Activated CD8-positive, alpha-beta memory T cell treated with anti-CD3 and anti-CD28 coated beads for 24 hours (primary cell): ENCODE measurements at places on chromosomes 3 and 15.

DNA sequence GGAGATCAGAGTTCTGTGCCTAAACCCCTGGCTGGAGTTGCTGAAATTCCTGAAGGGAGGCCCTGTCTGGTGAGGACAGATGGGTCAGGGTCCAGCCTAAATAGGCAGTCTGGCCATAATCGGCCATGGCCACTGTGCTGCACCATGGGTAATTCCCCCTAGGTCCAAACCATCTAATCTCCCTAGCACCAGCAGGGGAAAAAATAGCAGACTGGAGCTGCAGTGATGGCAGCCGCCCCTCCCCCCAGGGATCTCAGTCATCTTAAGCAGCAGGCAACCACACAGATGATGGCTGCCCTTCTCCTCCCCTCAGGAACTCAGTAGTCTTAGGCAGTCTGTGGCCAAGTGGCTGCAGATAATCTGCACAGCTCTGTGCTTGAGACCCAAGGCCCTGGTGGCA lies 68.4 kb upstream of the CD96 start:
- no peak for DNase-seq

DNA sequence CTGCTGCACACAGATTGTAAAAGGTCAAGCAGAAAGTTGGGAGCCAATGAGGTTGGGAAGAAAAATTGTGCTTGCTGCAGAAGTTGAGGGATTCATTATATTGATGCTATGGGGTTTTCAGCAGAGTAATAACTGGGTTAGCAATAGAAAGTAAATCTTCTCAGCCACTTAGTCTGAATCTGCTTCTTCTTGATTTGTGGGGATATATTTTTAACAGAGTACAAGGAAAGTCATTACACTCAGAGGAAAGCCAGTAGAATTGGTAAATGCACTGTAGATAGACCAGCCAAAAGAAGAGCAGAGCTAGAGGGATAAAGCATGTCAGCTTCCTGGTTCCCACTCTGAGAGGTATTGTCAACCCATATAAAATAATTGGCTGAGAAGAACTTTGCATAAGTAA lies 663.6 kb downstream of the NLGN1 start:
- no peak for DNase-seq

GRCh38 chr15:74438206-74438605 lies 4.4 kb upstream of the SEMA7A start:
- no peak for DNase-seq

- no peak for DNase-seq
Observed at GRCh38 chr15:82919231-82919886, 33.2 kb downstream of the HOMER2 start.

- no peak for DNase-seq
Observed at GRCh38 chr3:41159588-41160189, 39.6 kb upstream of the CTNNB1 start.

DNA sequence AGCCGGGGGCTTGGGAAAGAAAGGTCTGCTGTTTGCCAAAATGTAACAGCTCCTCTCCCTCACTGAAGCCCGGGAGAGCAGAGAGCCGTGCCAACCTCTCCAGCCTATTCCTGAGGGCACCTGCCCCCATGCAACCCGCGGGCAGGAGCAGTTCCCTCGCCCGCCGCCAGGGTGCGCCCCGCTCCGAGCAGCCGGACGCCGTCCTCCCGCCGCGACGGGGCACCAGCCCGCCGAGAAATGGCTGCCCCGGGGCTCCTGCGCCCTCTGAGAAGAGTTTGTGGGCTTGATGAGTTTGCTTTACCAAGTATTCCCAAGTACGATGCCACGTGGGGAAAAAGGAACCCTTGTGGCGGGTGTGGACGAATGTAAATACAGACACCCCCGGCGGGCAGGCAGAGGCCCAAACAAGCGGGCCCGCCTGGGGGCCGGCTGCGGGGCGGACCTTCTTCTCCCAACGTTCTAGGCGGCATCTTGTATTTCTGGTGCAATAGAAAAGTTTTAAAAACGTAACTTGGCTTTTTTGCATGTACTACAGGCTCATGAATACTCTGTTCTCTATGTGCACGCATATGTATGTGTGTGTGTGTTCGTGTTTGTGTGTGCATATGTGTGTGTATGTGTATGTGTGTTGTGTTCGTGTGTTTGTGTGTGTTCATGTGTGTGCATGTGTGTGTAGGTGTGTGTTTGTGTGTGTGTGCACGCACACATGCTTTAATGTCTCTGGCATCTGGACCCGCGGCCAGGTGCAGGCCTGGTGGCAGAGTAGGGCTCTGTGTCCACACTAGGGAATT lies 162.9 kb downstream of the CHSY1 start:
- peak; percentile 96 for DNase-seq

GRCh38 chr3:101898752-101899169 lies 49.4 kb downstream of the NFKBIZ start:
- no peak for DNase-seq

- DNase-seq: no peak
Observed at GRCh38 chr3:121759541-121760202, 10.1 kb upstream of the GOLGB1 start.

GRCh38 chr3:133121450-133121849 lies 83.3 kb downstream of the TMEM108 start:
- no peak for DNase-seq

DNA sequence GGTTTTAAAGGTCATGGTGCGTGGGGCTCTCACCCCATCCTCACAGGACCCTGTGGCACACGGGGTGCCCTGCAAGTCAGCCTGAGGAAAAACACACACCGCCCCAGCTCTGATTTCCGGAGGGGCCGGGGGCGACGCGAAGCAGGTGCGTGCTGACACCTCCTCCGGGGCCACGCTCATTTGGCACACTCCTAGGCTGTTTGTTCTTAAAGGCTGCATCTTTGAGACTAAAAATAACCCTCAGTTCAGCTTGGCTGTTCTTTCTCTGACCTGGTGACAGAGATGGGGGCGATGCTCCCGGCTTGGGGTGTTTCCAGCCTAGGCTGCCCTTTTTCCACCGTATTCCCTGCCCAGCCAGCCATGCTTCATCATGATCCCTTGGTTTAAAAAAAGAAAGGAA lies 141.5 kb upstream of the TPM1 start:
- no peak for DNase-seq

DNA sequence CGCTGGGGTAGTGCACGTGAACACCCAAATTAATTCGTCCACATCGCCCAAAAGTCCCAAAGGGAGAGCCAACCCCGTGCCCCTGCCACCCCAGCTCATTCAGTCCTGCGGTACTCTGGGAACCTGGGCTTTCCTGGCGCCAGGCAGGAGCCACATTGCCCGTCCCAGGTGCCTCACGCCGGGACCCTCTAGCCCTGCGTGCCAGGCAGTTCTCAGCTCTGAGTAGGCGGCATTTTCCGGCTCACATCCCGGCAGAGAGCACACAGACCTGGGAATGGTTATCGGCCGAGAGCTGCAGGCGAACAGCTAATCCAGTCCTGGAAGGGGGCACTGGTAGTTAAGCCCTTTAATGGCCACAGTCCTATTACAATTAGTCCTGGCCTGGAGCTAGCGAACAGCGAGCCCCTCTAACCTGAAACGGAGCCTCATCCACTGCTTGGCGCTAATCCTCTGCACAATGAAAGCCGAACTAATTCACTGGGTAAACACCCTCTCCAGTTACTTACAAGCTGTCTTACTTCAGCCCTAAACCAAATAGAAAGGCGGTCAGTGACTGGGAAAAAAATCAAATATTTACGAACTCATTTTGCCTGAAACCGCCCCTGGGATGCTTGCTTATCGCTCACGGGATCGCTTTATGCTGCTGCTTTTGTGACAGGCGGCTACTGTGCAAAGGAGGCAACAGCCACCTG lies 254.6 kb upstream of the SOX14 start:
- DNase-seq: no peak

- DNase-seq: peak; percentile 87
Observed at GRCh38 chr3:107927361-107928083, 163.3 kb downstream of the CD47 start.

DNA sequence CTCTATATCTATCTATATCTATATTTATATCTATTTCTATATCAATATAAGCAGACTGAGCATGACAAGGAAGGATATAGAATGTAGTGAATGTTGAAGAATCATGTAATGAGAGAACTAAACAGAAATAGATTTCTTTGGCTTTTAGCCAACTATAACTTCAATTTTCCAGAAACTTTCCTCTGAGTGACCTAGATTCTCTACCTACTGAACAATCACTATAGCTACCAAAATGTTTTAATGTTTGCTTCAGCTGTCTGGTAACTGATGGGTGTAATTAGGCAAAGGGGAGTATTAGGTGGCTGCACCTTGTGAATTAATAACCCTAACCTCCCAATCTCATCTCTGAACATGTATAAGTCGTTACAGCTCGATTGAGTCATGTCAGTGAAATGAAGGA lies 76.4 kb upstream of the ROBO1 start:
- DNase-seq: no peak

- DNase-seq: no peak
Observed at GRCh38 chr3:12681943-12682390, 18.1 kb upstream of the RAF1 start.

DNA sequence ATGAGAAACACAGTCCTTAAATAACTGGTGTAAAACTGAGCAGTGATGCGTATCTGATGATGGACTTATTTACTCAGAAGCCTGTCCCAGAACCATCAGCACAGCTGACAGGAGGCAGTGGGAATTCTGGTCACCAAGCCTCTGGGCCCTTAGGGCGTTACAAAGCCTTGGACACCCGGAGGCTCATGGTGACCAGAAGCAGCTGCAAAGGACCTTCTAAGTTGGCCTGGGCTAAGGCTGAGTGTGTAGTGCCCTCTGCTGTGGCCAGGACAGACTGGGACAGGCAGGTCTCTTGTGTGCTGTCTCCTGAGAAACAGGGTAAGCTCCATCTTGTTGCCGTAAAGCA lies 168.9 kb downstream of the ATP10A start:
- no peak for DNase-seq

- no peak for DNase-seq
Observed at GRCh38 chr3:171954690-171955383, 84.5 kb upstream of the FNDC3B start.

DNA sequence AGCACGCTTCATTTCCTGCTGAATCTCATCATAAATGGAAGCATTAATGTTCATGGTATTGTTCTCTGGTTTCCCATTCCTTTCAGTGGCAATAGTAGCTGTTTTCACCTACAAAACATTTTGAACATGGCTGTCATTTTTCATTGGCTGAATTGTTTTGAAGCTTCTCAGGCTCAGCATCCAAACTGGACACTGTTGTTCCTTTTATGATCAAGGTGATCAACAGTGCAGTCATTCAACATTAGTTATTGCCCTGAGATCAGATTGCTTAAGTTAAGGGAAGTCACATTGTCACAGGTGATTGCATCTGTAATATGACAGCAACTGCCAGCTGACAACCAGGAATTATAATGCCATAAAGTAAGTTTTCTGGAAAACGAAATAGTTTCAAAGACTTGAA lies 46.9 kb downstream of the SATB1 start:
- DNase-seq: no peak

GRCh38 chr3:169218314-169218983 lies 445.1 kb downstream of the MECOM start:
- DNase-seq: no peak

GRCh38 chr15:40772014-40772413 lies 2.2 kb downstream of the C15orf62 start:
- DNase-seq: no peak

DNA sequence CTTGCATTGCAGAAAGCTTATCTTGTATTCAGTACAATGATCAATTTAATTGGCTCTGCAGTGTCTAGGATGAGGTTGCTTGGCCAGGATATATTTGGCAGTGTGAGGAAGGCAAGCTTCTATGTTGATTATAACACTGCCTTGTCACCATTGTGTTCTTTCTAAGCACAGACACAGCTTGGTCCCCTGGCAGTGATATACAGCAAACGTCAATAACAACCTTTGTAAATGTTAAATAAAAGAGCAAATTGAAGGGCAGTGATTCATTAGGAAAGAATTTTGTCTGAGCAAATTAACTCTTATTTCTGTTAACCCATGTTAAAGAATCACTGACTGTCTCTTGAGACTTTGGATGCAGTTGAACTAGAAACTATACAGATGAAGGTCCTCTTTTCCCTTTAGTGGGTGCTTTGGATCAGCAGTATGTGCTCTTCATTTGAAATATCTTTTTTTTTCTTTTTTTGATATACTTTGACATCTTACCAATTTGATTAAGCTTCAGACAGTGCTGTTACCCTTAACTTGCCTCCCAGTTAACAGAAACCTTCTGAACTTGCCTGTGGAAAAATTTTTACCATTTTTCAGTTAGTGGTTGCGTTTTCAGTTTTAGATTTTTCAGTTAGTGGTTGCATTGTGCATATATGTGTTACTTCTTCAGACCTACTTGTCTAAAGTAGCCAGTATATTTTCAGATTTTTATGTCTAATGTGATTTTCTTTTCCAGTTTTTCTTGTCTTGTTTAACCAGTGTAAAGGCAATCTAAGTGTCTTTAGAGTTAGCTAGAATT lies 199.8 kb downstream of the TCF12 start:
- no peak for DNase-seq

- no peak for DNase-seq
Observed at GRCh38 chr3:128555098-128555825, 62.3 kb upstream of the GATA2 start.

GRCh38 chr15:27843146-27843545 lies 256.0 kb downstream of the OCA2 start:
- DNase-seq: no peak

- DNase-seq: no peak
Observed at GRCh38 chr3:137360531-137361201, 402.9 kb downstream of the IL20RB start.

DNA sequence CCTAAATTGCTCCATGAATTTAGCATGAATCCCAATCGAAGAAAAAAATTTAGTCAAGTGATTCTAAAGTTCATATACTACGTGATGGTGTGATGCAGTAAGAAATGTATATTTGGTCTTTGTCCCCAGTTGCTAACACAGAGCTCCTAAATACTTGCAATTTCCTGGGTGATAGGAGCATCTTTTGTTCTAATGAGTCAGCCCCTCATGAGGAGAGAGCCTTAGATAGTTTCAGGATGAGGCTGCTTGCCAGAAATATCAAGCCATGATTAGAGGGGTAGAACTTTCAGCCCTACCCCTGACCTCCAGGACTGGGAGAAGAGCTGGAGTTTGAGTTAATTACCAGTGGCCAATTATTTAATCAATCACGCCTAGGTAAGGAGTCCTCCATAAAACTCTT lies 170.2 kb downstream of the PDE8A start:
- no peak for DNase-seq

- DNase-seq: peak; percentile 19
Observed at GRCh38 chr15:64930019-64930652, 18.4 kb downstream of the ANKDD1A start.
